NCI-H2107 (cell line): ENCODE measurements at places on chromosomes 3 and 15.

DNA sequence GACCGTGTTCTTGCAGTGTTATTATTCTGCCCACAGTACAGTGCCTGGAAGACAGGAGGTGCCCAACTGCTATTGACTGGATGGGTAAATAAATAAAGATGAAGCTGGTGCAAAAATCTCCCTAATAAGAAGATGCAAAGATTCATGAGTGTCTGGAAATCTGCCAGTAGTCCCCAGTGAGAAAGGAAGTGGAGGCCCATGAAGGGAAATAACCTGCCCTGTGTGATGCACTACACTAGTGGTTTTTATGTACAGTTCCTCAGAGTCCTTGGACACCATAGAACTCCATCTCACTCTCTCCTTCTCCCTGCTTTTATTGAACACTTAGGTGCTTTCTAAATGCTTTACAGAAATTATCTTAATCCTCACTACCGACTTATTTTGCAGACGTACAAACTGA lies 8.3 kb upstream of the SUCLG2 start:
- no peak for DNase-seq

- DNase-seq: no peak
Measured at GRCh38 chr3:177468331-177468730, 271.0 kb upstream of the TBL1XR1 start.

GRCh38 chr15:92101708-92102394 lies 248.3 kb downstream of the SLCO3A1 start:
- DNase-seq: no peak

- DNase-seq: no peak
Measured at GRCh38 chr15:67778968-67779548, 46.3 kb upstream of the SKOR1 start.

DNA sequence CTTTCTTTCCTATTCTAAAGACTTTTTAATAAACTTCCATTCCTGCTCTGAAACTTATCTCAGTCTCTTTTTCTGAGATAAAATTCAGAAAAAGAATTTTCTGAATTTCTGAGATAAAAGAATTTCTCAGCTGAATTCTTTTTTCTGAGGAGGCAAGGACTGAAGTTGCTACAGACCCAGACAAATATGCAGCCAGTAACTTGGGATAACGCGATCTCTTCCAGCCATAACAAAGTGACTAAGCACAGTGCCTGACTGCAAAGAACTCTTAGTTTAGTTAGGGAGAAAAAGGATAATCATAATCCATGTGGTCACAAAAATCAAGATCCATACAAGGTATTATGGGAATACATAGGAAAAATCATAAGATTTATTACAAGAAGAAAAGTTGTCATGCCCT lies 222.0 kb upstream of the GAP43 start:
- no peak for DNase-seq

DNA sequence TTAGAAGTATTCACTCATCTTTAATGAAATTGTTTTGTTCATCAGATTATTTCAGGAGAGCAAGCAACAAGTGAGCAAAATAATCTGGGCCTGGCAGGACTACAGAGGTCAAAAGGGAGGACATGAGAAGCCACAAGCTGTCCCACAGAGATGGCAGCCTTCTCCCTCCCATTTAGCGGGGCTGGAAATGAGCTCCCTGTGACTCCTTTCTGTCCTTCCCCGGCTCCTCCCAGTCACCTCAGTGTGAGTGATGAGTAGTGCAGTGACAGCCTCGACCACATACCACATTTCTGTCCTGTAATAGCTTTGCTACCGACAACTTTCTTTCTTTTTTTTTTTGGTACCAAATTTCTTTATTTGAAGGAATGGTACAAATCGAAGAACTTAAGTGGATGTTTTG lies 38.0 kb downstream of the RAB7A start:
- DNase-seq: no peak

DNA sequence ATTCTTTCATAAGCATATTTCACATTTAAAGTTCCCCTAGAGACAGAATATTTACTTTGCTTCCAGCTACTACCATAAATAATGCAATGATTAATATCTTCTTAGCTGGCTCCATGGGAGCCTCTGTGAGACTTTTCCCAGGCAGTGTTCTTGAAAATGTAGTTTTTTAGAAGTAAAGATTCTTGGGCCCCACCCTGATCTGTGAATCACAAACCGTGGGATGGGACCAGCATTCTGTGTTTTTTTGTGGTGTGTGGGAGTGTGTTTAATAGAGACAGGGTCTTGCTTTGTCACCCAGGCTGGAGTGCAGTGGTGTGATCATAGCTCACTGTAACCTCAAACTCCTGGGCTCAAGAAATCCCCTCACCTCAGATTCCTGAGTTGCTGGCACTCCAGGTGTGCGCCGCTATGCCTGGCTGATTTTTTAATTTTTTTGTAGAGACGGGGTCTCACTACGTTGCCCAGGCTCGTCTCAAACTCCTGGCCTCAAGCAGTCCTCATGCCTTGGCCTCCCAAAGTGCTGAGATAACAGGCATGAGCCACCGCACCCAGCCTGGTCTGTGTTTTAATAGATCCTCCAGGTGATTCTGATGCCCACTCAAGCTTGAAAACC lies 83.0 kb downstream of the KLHL25 start:
- no peak for DNase-seq

DNA sequence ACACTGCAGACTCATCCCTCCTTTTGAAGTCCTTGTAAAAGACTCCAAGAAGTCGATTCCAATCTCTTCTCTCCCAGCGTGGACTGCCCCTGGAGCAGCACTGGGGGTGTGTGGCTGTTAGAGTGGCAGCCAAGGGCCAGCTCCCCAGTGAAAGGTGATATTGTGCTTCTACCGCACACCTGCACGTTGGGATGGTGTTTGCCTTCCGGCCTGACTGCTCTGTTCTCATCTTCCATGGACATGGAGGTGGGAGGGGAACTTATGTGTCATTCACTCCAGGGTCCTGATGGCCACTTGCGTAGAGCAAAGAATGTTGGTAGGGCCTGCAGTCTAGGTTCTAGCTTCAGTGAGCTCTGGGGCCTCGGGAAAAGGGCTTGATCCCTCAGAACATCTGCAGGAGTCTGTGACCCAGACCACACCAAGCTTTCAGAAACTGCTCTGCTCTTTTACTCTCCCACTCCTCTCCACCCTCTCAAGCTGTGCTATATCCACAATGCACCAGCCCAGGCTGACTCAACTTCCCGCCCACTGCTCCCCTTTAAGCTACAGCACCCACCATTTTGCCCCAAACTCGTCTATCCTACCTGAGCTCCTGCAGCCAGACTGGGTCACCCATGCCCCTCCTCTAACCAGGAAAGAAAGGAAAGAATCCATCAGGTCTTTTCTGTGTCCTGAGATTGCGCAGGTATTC lies 31.3 kb downstream of the LIPC start:
- DNase-seq: no peak

- DNase-seq: no peak
Measured at GRCh38 chr3:57350271-57350670, 57.8 kb upstream of the ASB14 start.

DNA sequence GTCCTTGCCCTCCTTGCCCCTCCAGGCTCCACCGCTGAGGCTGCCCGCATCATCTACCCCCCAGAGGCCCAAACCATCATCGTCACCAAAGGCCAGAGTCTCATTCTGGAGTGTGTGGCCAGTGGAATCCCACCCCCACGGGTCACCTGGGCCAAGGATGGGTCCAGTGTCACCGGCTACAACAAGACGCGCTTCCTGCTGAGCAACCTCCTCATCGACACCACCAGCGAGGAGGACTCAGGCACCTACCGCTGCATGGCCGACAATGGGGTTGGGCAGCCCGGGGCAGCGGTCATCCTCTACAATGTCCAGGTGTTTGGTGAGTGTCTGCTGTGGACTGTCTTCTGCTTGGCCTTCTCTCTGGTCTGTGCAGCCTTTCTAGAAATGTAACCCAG lies 61.0 kb downstream of the BOC start:
- DNase-seq: no peak

DNA sequence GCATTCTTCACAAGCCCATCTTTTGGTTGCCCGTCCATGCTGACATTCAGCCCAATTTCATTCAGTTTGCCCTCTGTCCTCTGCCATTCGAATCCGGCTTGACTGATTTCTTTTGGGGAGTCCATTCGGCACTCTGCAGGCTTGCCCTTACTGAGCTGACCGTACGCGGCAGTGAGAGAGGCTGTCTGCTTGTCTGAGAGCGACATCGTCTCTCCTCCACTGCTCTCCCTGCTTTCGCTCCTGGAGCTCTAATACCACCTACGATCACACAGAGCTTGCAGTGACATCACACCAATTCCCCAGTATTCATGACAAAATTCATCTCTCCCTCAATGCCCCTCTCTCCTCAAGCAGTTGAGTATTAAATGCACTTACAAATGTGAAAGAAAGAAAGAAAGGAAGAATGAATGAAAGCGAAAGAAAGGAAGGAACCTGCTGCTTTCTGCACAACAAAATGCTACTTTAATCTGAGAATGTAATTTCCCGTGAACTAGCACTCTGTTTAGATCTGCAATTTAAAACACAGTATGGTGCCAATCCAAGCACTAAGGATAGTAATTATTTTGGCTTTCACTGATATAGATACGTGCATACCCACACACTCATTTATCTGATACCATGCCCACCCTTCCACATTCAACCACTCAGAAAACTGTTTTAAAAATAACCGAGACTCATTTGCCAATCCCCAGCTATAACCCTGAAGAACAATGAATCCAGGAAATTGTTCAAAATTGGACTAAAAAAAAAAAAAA lies 89.5 kb downstream of the DHX30 start:
- DNase-seq: no peak
